T-helper 1 cell (primary cell): ENCODE measurements at places on chromosomes 6 and 20.

DNA sequence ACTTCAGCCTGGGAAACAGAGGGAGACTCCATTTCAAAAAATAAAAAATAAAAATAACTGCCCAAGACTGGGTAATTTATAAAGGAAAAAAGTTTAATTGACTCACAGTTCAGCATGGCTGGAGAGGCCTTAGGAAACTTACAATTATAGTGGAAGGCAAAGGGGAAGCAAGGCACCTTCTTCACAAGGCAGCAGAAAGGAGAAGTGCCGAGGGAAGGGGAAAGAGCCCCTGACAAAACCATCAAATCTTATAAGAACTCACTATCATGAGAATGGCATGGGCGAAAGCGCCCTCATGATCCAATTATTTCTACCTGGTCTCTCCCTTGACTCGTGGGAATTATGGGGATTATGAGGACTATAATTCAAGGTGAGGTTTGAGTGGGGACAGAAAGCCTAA lies 95.5 kb upstream of the LGSN start:
- DNase-seq: no peak

DNA sequence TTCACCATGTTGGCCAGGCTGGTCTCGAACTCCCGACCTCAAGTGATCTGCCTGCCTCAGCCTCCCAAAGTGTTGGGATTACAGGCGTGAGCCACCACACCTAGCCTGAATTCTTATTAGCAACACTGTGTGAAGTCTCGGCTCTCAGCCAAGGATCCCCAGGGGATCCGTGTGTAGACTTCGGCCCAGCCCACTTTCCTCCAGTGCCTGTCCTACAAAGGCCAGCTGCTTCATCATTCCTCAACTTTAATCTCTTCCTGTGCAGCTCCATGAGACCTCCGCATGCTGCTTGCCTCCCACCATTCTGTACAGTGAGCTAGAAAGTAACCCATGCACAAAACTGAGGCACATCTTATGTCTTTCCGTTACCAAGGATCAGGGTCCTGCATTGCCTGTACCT lies 71.8 kb downstream of the SAMD3 start:
- DNase-seq: no peak

DNA sequence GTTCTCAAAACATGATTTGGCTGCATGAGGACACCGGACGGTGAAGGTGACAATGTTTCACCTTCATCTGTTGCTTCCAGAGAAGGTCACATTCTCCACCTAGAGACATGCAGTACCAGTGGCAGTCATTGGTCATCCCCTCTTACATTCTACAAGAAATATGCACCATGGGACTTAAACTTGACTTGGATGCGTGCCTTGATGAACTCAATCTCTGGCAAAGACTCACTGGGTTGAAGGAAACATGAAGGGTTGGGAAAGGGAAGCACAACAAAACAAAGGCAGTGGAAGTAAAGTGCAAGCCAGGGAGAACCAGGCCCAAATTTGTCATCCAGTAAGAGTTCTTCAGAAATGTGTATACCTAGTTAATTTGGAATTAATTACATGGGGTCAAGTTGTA lies 39.4 kb upstream of the ARMH2 start:
- DNase-seq: no peak

- no peak for DNase-seq
Observed at GRCh38 chr20:1401451-1401907, 8.6 kb upstream of the FKBP1A start.

DNA sequence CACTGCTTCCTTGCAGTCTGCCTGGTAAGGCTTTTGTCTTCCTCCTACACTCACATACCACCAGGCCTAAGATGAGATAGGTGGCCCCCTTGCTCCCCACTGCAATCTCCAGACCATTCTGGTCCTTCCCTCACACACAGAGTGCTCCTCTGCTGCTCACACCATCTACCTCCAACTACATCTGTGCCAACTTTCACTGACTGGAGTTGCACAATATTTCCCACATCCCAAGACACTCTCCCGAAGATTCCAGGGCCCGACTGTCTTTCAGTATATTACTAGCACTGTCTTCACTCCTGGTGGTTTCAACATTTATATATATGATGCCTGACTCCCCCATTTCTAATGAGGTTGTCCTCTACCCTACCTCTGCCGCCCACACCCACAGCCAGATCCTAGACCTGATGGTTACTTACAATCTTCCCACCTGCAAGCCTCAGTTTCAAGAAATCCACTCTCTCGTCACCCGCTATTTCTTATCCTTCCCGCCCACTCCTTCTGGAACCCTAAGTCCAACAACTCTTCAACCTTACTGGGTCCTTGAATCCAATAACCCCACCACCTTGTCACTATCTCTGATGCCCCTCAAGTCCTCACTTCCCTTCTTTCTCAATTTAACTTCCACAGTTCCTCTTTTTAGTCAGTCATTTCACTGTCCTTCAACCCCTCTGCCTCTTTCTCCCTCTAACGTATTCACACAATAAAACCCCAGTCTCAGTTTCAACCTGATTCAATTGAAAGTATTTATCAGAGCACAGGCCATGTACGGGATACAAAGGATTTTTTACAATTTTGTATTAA lies 21.6 kb downstream of the RALGAPA2 start:
- no peak for DNase-seq

GRCh38 chr20:12670301-12670700 lies 338.5 kb upstream of the SPTLC3 start:
- no peak for DNase-seq

DNA sequence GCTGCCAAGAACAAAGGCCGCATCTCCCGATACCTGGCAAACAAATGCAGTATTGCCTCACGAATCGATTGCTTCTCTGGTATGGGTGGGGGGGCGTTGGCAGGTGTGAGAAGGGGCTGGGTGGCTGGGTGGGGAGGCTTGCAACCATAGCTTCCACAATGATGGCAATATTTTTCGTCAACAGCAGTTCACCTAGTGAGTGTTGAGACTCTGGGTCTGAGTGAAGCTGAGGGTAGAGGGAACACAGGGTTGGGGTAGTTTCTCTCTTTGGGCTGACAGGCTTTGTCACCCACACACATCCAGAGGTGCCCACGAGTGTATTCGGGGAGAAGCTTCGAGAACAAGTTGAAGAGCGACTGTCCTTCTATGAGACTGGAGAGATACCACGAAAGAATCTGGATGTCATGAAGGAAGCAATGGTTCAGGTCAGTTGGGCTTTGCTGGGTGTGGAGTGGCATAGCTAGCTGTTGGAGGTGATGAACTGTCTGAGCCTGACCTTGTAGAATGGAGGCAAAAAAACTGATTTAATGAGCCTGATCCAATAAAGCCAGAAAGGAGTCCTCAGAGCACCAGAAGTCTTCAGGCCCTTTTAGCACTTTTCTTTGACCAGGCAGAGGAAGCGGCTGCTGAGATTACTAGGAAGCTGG lies 4.2 kb downstream of the NOP56 start:
- DNase-seq: no peak

- peak; percentile 32 for DNase-seq
Observed at GRCh38 chr20:36519012-36519719, 22.2 kb upstream of the MYL9 start.

DNA sequence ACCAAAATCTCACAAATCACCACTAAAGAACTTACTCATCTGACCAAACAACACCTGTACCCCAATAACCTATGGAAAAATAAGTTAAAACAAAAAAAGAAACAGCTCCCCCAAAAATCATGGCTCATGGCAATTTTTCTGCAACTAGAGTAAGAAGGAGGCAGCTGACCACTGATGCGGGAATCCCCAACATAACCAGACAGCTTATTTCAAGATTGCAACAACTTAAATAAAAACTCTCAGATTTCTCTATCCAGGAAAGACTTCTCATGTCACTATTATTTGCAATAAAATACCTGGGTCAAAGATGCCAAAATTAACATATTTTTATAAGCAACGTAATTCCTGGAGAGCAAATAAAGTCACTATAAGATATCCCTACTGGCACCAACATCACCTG lies 128.1 kb upstream of the LY86 start:
- no peak for DNase-seq

DNA sequence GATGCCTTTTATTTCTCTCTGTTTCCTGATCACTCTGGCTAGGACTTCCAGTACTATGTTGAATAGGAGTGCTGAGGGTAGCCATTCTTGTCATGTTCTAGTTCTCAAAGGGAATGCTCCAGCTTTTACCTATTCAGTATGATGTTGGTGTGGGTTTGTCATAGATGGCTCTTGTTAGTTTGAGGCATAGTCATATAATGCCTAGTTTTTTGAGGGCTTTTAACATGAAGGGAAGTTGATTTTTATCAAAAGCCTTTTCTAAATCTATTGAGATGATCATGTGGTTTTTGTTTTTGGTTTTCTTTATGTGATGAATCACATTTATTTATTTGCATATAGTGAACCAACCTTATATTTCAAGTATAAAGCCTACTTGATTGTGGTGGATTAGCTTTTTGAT lies 55.6 kb downstream of the KLHL32 start:
- DNase-seq: no peak

GRCh38 chr6:150377211-150377781 lies 8.5 kb downstream of the IYD start:
- no peak for DNase-seq

DNA sequence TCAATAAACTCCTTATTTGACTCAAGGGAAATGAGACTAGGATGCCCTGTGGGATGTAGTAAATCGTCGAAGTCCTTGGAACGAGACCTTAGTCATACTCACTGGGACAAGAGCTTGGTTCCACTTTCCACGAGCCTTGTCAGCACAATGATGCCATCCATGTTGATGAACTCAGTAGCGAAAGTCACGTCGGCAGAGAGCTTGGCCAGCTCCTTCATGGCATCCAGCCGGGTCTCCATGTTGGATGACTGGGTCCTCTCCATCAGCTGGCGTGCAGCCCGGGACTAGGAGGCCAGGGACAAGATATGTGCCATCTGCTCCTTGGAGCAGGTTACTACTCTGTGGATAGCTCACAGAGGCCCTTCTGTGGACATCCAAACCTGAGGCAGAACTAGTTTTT lies 17.5 kb downstream of the ELMO2 start:
- no peak for DNase-seq

DNA sequence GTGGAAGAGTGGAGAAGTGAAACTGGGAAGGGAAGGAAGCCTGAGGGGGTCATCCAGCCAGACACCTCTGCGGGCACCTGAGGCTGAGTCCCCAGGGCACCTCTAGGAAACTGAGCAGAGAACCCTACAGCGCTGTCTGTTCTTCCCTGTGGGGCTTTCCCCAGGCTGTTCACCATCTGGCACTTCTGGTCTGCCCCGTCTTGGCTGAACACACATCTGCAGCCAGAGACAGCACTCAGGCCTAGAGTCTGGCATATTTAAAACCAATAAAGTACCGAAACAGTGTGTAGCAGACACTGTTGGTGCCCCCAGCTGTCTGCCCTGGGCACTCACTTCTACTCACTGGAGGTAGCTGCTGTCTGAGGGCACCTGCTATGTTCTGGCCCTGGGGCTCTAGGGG lies 9.4 kb upstream of the ARFGEF2 start:
- no peak for DNase-seq

- no peak for DNase-seq
Observed at GRCh38 chr6:43793154-43793874, 23.3 kb downstream of the VEGFA start.

DNA sequence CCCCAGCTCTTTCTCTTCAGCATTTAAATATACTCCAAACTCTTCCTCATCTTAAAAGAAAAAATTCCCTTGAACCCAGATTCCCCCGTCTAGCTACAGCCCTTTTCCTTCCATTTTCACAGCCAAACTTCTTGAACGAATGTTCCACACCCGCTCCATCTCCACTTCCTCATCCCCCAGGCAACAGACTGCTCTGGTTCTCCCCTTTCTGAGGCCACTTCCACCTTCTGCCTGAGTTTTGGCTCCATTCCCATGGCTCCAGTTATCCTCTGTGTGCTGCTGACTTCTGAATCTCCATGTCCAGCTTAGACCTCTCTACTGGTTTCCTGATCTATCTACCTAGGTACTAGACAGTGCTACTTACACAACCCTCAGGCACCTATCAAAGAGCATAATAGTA lies 106.4 kb downstream of the RALGAPA2 start:
- no peak for DNase-seq

GRCh38 chr6:9799582-9799981 lies 615.3 kb downstream of the TFAP2A start:
- DNase-seq: no peak

- no peak for DNase-seq
Observed at GRCh38 chr20:12386821-12387220, 469.1 kb downstream of the BTBD3 start.

- DNase-seq: no peak
Observed at GRCh38 chr6:168640768-168641167, 199.8 kb downstream of the SMOC2 start.

DNA sequence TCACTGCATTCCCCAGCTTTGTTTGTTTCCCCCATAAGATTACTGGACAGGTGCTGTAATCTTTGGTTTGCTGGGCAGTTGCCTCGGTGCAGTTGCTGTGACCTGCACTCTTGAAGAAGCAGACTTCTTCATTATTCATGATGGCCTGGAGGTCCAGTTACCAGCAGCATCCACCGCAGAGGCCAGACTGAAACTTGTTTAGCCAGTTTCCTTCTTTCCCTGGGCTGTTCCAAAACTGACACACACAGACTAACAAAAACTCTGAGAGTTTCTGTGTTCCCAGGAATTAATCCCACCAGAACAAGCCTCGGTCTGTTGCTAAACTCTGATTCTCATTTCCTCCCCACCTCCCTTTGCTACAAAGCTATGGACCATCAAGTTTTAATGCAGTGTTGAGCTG lies 144.1 kb downstream of the QRSL1 start:
- DNase-seq: no peak

DNA sequence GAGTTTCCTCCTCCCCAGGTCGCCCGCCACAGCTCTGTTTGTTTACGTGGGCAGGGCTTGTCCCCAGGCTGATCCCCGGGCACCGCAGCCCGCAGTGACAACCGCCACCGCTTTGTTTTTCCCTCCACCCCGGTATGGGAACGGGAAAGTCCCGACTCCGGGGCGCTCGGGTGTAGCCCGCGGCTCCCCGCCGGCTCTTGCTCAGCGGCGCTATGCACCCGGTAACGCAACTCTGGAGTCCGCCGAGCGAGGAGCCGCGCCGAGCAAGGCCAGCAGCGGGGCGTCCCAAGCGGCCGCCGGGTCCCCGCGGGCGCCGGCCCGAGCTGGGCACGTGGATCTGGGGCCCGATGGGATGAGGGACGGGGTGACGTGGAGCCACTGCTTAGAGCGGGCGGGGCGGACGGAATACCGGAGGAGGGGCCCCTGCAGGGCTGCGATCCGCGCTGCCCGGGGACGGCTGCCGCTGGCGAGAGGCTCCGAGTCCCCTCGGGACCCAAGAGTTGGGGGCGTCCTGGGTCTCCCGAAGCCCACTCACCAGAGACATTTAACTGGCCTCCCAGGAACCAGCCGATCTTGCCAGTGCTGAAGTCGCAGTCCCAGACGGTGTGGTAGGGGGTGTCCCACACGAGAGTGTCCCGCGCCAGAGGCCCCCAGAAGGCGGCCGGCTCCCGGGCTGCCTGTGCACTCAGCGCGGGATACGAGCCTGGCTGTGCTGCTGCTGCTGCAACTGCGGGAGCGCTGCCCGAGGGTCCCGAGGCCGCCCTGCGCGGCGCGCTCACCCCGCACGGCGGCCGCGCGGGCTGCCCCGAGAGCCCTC lies 497 bp downstream of the ACSS1 start:
- DNase-seq: peak; percentile 70

- DNase-seq: no peak
Observed at GRCh38 chr20:59708326-59708725, 104.0 kb downstream of the PHACTR3 start.

- DNase-seq: no peak
Observed at GRCh38 chr20:8432435-8433148, 300.5 kb downstream of the PLCB1 start.

GRCh38 chr20:58715391-58715800 lies 22.8 kb downstream of the NPEPL1 start:
- no peak for DNase-seq

GRCh38 chr6:166488701-166489100 lies 97.8 kb downstream of the RAMACL start:
- no peak for DNase-seq
